MCF 10A (cell line): ENCODE measurements at places on chromosomes 16 and 17.

DNA sequence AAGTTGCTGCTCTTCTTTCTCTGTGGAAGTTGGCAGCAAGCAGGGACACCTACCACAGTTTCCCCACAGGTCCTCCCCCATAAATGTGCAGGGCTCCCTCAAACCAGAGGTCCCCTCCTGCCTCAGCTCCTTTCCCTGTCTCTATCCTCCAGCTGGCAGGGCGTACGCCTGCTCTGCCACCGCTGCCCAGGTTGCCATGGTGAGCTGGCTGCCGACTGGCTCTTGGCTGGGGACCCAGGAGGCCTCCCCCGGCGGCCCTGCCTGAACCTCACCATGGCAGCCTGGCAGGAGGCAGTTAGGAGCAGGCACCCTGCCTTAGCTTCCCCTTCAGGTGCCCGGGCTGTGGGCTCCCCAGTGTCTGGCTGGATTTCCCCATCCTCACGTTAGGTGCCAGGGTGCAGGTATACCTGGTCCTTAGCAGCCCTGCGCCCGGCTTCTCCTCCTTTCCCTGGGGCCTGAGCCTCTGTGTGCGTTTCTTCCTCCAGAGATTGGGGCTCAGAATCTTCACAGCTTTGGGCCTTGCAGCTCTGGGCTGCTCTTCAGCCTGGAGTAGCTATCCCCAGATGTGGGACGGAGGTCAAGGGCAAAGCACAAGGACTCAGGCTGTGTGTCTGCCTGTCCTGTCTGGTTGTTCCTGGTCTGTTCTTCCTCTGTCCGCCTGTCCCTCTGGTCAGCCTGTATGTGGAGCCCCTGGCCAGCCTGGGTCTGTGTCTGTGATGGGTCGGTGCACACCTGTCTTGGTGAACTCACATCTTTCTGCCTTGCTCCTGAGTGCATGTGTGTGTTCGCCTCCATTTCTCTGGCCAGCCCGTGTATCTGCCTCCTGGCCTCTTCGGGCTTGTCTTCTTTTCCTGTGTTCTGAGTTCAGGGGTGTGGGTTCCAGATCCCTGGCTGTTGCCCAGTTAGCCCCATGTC lies 15.7 kb downstream of the GJD3 start:
- peak; percentile 63 for DNase-seq
- H3K36me3 ChIP-seq = peaks cover 15% of the 10 kb centered on the region
- peak overlapping the region; percentile 56 for H3K4me3 ChIP-seq
- H3K27me3 ChIP-seq = no peaks in the 10 kb centered on the region
- peak overlapping the region; percentile 77 for H3K27ac ChIP-seq
- H3K4me1 ChIP-seq = peaks cover 50% of the 10 kb centered on the region

- no peak overlapping the region for H3K27ac ChIP-seq
These were observed 146.3 kb downstream of the CMIP start for GRCh38 chr16:81590714-81591544.

GRCh38 chr17:57919918-57920317 lies 35.3 kb downstream of the CUEDC1 start:
- H3K36me3 ChIP-seq = peaks cover 5% of the 10 kb centered on the region
- H3K4me1 ChIP-seq = peaks cover 13% of the 10 kb centered on the region
- H3K4me3 ChIP-seq = no peak overlapping the region
- no peaks in the 10 kb centered on the region for H3K27me3 ChIP-seq
- no peak overlapping the region for H3K27ac ChIP-seq

DNA sequence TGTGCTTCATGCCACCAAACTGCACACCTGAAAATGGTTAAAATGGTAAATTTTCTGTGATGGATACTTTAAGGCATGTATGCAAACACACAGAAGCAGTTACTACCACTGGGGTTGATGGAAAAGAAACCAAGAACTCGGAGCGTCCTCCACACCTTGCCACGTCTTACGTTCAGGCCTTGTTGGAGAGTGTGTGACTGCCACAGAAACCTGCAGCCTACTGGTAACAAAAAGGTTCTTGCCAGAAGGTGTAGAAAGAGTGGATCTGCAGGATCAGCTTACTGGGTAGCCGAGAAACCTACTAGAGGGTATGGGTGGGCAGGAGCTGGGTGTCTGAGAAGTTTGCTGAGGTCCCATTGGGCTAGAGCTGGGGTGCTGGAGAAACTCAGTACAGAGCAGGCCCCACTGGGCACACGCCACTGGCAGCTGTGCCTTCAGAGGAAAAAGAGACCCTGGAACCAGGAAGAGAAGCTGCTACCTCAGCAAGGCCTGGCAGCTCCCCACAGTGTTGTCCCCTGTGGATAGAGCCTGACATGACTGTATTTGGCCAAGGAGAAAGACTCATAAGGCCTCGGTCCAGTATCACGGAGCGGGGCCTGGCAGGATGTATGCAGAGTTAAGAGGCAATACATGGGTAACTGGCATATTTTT lies 204.6 kb downstream of the SEC14L1 start:
- DNase-seq = no peak
- H3K36me3 ChIP-seq = peaks cover 49% of the 10 kb centered on the region
- H3K4me3 ChIP-seq = no peak overlapping the region
- H3K27me3 ChIP-seq = no peaks in the 10 kb centered on the region
